ENCODE measurements at places on chromosomes 3 and 15. TPM values are rescaled to one million over a fixed set of nuclear protein-coding genes. Genes with fewer than 3 reads are reported as not detected.

The PIF1 gene
- total RNA-seq = 6.2 TPM

The CSPG5 gene
- total RNA-seq = not detected

The ARGFX gene
- total RNA-seq = not detected

The BSN gene
- total RNA-seq = 0.10 TPM

The C3orf33 gene
- total RNA-seq = 3.1 TPM

The MOBP gene
- not detected for total RNA-seq

The ATP10A gene
- total RNA-seq = 1.1 TPM

All from cardiac ventricle fibroblast (primary cell).